ENCODE measurements at places on chromosomes 11 and 22.

- no peak for DNase-seq
Measured at GRCh38 chr11:43732225-43732624, 51.7 kb downstream of the HSD17B12 start.

GRCh38 chr22:22243033-22243680 is 1.4 kb upstream of the VPREB1 start:
- no peak for DNase-seq

DNA sequence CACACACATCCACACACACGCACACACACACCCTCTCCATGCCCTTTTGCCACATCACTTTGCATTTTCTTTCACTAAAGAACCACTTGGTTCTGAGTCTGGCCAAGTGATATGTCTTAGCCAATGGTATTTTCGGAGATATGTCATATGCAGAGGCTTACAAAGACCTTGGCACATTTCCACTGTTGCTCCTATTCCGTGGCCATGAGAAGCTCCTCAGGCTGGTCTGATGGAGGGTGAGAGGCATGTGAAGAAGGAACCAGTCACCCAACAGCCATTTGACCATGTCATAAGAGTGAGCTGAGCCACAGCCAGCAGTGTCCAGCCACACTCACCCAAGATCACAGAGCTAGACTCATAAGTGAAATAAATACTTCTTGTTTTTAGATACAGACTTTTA is 212.6 kb upstream of the NAV2 start:
- no peak for DNase-seq

GRCh38 chr11:122103726-122104125 is 12.3 kb downstream of the BLID start:
- DNase-seq: no peak

- DNase-seq: no peak
Measured at GRCh38 chr11:5129457-5129877, 8.7 kb downstream of the OR52A5 start.

- peak; percentile 55 for DNase-seq
Measured at GRCh38 chr11:123478352-123478987, 48.4 kb downstream of the GRAMD1B start.

All from AML-193 (cell line).